ENCODE measurements at places on chromosomes 12 and 14. TPM values are rescaled to one million over a fixed set of nuclear protein-coding genes. Genes with fewer than 3 reads are reported as not detected.

The INHBC gene
- 0.15 TPM for polyA plus RNA-seq

The TSHR gene
- polyA plus RNA-seq = not detected

- DNase-seq = no peak
Observed at GRCh38 chr14:21072781-21073339, 2.8 kb downstream of the ARHGEF40 start.

DNA sequence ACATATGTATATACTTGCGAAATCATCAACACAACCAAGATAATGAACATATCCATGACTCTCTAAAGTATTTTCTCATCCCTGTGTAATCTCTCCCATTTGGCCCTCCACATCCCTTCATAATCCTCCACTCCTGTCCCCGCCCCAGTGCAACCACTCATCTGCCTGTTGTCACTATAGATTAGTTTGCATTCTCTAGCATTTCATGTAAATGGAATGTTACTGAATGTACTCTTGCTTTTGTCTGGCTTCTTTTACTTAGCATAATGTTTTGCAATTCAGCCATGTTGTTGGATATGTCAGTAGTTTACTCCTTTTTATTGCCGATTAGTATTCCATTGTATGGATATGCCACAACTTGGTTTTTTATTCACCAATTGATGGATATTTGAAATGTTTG lies 99.1 kb downstream of the BICD1 start:
- no peak for DNase-seq
